AML-193 (cell line): ENCODE measurements at places on chromosomes 5 and 9.

GRCh38 chr5:97591781-97592180, 408.7 kb upstream of the RIOK2 start:
- DNase-seq = no peak

DNA sequence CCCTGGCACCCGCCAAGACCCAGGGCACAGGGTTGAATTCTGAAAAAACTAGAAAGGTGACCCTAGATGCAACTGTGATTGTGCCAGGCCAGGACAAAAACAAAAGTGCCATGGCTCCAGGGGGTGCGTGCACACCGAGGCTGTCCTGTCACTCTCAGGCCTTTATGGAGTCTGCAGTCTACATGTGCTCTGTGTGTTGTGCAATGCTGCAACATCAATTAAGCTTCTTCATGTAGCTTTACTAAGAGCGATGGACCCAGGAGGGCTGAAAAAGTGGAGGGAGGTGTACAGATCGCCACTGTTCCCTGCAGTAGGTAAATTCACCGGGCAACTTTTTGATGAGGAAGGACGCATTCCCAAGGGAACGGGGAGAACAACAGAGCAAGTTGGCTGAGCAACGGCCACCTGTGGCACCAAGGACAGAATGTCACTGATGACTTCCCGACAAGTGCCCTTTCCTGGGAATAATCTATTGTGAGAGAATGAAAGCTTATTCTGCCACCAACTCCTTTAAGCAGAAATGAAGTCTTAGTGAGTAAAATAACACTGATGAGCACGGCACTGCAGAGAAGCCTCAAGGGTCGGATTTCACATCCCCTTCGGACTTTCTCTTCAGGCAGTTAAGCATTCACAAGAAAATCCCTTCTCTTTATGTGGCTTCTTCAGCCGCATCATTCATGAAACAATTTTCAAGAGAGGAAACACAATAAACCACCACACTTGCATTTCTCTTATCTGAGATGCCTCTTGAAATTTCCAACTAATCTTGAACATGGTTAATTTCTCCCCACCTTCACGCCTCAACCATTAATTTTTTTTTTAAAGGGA, 149.6 kb downstream of the DROSHA start:
- no peak for DNase-seq

DNA sequence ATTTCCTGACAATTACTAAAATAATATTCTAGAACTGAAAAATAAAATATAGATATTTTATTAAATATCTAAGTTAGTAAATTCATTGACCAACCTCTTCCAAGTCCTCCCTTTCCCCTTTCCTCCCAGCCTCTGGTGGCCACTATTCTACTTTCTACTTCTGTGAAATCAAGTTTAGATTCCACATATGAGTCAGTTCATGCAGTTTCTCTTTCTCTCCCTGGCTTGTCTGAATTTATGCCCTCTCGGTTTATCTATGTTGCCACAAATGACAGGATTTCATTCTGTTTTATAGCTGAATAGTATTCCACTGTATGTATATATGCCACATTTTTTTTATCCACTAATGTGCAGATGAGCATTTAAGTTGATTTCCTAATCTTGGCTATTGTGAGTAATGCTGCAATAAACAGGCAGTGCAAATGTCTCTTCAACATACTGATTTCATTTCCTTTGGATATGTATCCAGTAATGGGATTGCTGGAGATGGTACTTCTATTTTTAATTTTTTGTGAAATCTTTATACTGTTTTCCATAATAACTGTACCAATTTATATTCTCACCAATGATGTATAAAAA, 52.3 kb downstream of the WDR36 start:
- no peak for DNase-seq

DNA sequence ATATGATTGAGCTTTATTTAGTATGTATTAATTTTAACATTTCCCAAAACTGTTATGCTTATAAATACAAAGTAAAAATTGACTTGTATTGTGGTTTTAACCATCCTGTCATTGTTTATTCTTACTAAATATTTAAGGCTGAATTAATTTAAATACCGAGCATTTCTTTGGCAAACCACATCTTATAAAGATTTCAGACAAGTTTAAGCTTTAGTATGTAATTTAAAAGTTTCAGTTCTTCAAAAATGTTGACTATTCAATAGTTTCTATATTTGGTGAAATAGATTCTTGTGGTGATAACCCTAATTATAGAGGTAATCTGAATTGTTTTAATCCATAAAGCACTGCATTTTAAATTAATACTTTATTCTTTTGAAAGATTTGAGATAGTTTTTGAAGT, 65.5 kb downstream of the CCNH start:
- DNase-seq = no peak

GRCh38 chr5:148817606-148818005, 8.8 kb upstream of the ADRB2 start:
- no peak for DNase-seq

DNA sequence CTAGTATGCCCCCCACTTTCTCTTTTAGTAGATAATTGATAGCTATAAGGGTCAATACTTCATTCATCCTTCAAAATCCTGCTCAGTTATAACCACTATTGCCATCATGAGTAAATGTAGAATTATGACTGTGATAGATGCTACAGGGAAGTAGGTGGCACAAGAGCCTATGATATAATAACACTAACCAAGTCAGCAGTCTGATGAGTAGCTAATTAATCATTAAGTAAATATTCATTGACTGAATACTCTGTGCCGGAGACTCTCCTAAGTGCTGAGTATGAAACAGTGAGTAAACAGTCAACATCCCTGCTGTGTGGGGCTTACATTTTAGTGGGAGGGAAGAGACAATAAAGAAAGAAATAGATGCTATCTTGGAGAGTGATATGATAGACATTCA, 430.3 kb upstream of the ZNF462 start:
- DNase-seq = no peak

GRCh38 chr9:131530920-131531832, at the start of gene UCK1:
Gene UCK1, minus strand, starts transcription at chr9:131531263. Its CDS starts 89 bp downstream, at chr9:131531174.
- peak; percentile 46 for DNase-seq

DNA sequence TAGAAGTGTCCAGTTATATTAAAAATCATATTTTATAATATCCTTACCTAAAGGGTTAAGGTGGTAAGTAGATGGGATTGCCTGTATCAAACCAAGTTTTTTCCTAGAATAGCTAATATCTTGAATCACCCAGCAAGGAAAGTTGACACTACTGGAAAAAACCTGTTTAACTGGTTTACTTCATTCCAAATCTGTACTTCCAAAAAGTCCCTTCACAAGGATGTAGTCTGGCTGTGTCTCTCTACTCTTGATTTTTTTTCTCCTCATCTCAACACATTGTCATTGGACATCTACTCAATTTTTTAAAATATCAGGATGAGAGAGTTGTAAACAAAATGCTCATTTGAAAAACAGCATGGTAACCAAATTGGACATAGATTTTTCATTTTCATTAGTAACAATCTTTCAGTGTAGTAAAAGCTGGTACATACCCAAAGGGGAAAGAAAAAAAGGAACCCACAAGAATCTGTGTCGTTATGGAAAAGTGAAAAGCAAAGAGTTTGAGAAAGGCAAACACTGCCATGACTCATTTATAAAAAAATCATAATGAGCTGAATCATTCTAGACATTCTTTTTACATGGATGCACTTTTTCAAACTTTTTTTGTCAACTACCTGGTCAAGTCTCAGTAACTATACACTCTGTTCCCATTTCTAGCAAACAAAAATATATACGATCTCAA, 173.5 kb downstream of the GLIS3 start:
- DNase-seq = no peak

GRCh38 chr5:88838500-88838899, 44.5 kb downstream of the MEF2C start:
- no peak for DNase-seq

DNA sequence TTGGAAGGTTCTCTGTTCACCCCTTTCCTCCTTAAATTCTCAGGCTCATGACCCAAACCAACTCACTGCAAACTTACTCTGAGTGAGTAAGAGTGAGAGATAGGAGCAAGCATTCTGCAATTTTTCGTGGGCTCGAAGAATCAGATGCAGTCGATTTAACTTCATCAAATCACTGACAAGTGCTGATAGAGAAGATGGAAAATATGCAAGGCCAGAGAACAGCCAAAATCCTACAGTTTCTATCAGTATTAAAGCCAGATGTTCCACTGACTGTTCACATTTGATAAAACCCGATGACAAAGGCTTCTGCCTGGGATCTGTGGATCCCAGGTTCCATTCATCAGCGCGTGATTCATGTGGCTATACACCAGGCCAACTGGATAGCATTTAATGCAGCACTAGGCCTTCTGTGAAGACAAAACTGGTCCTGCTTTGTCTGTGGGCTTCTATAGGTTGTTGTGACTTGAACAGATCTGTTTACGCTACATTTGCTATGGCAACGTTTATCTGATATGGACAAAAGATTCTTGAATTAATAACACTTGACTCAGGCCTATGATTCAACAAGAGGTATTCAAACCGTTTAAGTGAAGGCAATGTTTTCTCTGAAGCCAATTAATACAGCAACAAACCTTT, 251.2 kb downstream of the NFIB start:
- DNase-seq = no peak

GRCh38 chr5:88695232-88695631, 187.8 kb downstream of the MEF2C start:
- no peak for DNase-seq

DNA sequence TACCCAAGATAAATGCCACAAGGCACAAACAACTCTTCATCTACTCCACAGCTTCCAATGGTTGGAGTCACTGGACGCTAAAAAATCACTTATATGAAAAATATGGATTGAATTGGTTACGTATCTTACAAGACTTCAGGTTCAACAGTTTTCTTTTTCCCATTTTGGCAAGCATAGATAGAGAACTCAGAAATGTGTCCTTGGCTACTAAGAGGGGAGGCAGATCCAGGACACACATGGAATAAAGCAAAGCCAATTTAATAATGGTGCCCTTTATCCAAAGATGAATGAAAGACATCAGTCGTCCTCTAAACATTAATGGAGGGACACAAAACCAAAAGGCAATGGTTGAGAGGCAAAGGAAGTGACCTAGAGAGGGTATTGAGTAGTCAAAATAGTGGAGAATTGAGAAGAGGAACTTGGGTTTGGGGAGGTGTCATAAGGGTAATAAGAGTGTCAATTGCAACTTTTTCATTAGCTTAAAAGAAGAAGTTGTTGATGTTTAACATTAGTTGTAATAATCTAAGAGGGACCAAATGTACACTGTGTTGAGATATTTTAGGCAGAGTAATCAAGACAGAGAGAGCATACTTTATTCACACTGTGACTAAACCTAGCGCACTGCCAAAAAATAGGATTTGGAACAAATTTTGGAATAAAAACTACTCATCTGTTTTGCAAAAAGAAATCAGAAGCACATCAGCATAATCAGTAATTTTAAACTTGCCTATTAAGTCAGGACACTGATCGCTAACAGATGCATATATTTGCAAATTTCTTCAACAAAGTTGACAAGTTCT, 308.2 kb downstream of the ARL15 start:
- peak; percentile 42 for DNase-seq

DNA sequence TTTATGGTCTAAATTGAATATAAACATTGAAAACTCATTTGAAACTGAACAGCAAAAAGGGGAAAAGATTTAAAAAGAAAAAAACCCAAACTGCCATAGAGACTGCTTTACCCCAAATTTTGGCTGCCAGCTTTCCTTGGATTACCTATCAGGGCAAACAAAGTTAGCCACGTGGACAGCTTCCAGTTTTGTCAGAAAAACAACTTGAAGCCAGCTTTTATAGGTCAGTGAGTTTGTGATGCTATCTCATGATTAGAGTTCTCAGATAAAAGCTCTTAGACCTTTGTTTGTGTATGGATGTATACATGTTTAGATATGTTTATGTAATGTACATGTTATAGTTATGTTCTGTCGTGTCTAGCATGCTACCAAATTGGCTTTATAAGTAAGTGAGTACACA, 16.1 kb downstream of the FBP2 start:
- DNase-seq = no peak

DNA sequence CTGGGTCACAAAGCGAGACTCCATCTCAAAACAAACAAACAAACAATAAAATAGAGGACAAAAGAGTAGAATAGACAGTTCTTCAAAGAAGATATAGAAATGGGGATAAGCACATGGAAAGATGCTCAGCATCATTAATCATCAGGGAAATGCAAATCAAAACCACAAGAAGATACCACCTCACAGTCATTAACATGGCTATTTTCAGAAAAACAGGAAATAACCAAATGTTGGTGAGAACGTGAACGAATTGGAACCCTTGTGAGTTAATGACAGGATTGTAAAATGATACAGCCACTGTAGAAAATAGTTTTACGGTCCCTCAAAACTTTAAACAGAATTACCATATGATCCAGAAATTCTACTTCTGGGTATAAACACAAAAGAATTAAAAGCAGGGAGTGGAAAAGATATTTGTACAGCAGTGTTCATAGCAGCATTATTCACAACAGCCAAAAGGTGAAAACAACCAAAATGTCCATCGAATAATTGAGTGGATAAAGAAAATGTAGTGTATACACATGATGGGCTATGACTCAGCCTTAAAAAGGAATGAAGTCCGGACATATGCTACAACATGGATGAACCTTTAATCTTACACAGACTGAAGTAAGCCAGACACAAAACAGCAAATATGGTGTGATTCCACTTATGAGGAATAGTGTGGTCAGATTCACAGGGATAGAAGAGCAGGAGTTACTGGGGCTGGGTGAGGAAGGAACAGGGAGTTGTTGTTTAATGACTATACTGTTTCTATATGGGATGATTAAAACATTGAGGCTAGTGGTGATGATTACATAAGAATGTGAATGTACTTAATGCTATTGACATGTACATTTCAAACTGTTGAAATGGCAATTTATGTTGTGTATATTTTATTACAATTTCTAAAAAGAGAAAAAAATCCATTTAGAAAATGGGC, 19.7 kb downstream of the OR2V2 start:
- no peak for DNase-seq

- peak; percentile 71 for DNase-seq
Measured at GRCh38 chr5:150567031-150567717, 59.2 kb downstream of the NDST1 start.

- DNase-seq = no peak
Measured at GRCh38 chr5:132458226-132458560, 32.4 kb downstream of the IRF1 start.

DNA sequence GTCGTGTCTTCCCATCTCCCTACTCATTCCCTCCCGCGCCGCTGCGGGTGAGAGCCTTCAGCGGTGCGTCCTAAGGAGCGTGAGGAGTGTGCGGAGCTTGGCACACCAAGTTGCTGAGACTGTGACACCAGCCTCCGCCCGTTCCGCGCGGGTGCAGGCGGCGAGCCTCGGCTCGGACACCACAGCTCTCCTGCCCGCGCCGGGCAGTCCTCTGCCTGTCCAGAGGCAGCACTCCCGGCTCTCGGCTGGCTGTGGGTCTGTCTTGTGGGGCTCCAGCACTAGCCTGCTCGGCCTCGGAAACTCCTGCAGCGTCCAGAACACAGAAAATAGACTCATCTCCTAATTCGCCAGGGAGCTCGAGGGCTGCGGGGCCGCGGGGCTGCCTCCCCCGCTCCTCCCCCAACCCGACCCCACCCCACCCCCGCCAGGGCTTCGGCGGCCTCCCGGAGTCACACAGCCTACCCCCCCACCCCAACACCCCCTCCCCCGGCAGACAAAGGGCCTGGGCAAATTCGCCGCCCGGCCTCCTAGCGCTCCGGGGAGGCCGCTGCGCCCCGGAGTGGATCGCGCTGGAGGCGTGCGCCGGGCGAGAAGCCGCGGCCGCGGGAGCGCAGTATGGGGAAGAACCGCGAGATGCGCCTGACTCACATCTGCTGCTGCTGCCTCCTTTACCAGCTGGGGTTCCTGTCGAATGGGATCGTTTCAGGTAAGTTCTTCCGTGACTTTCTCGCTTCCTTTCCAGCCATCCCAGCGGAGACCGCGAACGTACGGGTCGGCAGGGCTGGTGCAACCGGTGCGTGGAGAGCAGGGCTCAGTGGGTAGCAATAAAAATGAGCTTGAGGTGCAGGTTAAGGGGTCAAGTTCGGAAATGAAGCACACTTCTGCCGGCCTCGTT, at the start of gene ADAMTS19:
Gene ADAMTS19, plus strand, starts transcription at position 522 of the 895 bp plus-strand sequence. Its CDS starts 94 bp downstream, at position 616.
- no peak for DNase-seq

- no peak for DNase-seq
Measured at GRCh38 chr9:136840877-136841645, 1.2 kb upstream of the AJM1 start.
